ENCODE measurements at places on chromosomes 1 and 21. TPM values are rescaled to one million over a fixed set of nuclear protein-coding genes. Genes with fewer than 3 reads are reported as not detected.
A peak's percentile ranks its signal among the peaks of the same experiment; 100 is the strongest.

DNA sequence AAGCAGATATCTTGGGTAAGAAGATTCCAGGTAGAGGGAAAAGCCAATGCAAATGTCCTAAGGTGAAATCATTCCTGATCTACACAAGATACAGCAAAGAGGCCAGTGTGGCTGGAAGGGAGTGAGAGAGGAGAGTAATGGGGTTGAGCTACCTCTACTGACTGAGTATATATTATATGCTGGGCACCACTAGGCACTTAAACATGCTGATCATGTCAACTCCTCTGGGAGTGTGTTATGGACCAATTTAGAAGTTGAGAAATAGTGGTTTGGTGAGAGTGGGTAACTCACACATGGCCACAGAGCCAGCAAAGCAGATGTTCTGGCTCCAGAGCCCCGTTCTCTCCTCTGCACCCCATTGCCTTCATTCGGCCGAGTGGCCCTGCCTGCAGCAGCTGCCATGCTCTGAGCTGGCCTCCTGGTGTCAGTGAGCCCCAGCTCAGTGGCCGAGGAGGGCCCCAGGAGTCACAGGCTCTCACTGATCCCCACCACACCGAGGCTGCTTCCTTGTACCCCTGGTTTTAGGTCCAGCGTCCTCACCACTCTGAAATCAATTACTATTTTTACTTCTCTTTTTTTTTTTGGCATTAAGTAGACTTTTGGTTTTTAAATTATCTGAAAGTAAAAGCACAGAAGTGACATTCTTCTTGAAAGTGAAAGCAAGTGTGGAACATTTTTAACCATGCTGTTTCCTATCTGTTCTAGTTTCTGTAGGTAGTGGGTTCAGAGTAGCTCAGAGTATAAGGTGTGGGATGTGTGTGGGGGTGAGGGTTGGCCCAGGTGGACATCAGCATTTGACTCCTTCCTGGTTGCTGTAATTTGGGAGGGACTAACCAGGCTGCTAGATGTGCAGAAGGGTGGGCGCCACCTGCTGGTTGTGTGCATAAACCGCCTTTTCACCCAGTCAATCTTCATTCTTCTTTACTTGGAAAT, 45.8 kb upstream of the CRNN start:
- no peaks in the 10 kb centered on the region for H3K4me1 ChIP-seq
- no peak overlapping the region for H3K27ac ChIP-seq
- no peaks in the 10 kb centered on the region for H3K27me3 ChIP-seq
- peak overlapping the region; percentile 8 for H3K4me3 ChIP-seq

DISP3 gene
- total RNA-seq = 0.08 TPM

DNA sequence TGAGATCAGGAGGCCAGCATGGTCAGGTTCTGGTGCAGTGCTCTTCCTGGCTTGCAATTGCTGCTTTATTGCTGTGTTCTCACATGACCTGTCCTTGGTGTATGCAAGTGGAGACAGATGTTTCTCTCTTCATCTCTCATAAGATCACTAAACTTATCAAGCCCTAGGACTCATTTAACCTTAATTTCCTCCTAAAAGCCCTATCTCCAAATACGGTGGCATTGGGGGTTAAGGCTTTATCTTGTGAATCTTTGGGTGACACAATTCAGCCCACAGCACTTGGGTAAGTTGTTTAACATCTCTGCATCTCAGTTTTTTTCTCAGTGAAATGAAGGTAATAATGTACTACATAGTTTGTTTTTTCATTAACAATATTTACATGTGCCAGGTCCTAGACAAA, 152.4 kb downstream of the RWDD3 start:
- H3K27ac ChIP-seq = no peak overlapping the region
- H3K36me3 ChIP-seq = no peaks in the 10 kb centered on the region
- H3K4me3 ChIP-seq = no peak overlapping the region

CYP4X1 gene
- 0.86 TPM for total RNA-seq
